ENCODE measurements at places on chromosomes 1 and 21.
A peak's percentile ranks its signal among the peaks of the same experiment; 100 is the strongest.

DNA sequence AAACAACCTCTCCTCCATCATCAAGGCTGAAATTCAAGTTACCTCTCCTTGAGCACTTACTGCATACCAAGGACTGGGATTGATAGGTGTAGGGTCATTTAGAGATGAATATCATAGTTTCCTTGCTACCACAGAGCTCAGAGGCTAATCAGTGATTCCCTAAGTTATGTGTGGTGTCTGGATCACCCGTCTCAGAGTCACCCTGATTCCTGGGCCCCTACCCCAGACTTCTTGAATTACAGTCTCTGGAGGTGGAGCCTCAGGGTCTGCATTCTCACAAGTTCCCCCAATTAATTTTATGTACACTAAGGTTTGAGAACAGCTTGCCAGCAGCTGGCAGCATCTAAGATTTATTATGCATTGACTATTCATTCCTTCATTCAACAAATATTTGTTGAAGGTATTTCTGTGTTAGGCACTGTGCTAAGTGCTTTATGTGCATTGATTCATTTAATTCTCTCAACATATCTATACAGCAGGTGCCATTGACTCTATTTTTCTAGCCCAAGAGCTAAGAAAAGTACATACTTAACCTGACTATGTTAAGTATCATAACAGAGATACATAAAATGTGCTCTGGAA is 182.9 kb upstream of the FGGY start:
- no peak for DNase-seq

GRCh38 chr1:221724931-221725605 is 16.8 kb downstream of the DUSP10 start:
- DNase-seq = no peak

- no peak for DNase-seq
Observed at GRCh38 chr1:14149431-14149830, 449.1 kb upstream of the KAZN start.

- DNase-seq = no peak
Observed at GRCh38 chr1:214002060-214002459, 14.3 kb downstream of the PROX1 start.

- no peak for DNase-seq
Observed at GRCh38 chr1:3545363-3546047, 65.8 kb downstream of the MEGF6 start.

- DNase-seq = no peak
Observed at GRCh38 chr1:78143152-78143551, 97.4 kb downstream of the GIPC2 start.

- DNase-seq = no peak
Observed at GRCh38 chr1:20604678-20605077, 15.8 kb downstream of the CDA start.

DNA sequence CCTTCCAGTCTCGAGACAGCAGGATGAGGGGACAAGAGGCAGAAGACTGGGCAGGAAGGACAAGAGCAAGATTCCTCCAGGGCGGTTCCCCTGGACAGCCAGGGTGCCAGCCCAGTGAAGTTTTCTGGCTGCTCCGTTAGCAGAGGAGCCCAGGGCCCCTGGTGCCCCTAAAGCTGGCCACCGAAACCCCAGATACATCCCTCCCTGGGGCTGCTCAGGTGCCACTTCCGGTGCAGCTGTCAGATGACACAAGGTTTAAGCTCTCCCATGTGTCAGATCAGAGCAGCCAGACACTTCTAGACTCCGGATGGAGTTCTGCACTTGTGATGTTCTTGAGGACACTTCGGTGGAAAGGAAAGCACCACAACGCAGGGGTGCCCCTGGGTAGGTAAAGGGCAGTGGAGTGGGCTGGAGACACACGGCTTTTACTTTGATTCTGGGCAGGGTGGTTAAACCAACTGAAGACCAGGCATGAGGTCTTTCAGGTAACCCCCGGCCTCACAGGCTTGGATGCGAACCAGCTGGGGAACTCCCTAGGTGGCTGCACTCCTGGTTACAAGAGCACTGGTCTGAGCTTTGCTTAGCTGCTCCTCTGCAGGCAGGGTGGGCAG is 85.7 kb downstream of the ITPKB start:
- DNase-seq = peak; percentile 71

- no peak for DNase-seq
Observed at GRCh38 chr1:246302711-246303317, 204.3 kb downstream of the SMYD3 start.

- no peak for DNase-seq
Observed at GRCh38 chr21:35340273-35340672, 291.2 kb upstream of the RUNX1 start.

GRCh38 chr1:7384679-7385078 is 386.4 kb upstream of the VAMP3 start:
- DNase-seq = no peak

- DNase-seq = no peak
Observed at GRCh38 chr1:237071641-237072420, 29.8 kb downstream of the RYR2 start.

GRCh38 chr1:65688848-65689247 is 103.8 kb upstream of the PDE4B start:
- no peak for DNase-seq

DNA sequence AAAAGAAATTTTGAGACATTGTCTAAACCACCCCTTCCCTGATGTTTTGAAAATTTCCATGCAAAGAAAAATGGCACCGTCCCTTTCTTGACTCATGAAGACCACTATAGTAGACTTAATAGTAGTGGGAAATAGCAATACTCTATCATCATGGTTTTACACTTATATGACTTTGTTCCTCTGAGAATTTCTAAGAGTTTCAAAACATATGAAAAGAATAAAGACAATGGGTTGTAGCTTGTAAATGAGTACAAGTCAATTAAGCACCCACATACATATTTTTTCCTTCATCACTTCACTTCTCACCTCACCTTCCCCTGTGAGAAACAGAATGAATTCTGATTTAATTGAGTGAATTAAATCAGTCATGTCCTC is 151.7 kb downstream of the LYPLAL1 start:
- no peak for DNase-seq

DNA sequence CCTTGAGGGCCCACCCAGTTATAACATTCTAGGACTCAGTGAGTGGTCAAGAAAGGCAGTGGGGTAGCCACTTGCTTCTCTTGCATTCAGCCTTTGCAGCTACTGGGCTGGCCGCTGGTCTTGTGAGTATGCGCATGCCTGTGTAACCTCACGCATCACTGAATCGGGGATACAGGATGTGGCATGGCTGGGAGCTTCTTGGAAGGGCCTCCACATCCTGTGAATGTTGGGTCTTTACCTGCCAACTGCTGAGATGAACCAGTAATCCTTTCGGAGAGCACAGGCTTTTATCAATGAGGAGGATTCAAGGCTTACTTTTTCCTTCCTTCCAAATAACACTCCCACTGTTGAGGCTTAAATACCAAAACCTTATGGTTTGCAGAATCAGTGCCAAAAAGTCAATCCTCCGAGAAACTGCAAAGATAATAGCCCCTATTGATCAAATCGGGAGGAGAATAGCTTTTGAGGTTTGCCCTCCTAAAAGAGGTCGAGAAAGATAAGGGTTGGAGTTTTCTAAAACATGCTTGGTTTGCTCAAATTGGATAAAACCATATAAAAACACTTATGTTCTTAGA is 198.9 kb upstream of the UBE2U start:
- DNase-seq = no peak

DNA sequence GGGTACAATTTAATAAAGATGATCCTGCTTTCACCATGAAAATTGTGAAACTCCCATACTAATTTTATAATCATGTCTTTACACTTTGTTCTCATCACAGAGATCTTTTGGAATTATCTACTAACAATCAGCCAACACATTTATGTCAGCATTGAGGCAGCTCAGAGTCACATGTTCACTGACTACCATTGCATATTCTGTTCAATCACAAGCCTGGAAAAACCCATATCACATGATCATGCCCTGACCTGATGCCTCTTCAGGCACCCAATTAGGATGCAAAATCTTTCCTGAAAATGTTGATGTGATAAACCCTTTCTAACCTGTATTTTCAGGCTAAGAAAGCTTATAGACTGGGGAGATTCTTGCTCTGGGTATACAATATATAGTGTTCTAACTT is 21.6 kb upstream of the RASAL2 start:
- no peak for DNase-seq

DNA sequence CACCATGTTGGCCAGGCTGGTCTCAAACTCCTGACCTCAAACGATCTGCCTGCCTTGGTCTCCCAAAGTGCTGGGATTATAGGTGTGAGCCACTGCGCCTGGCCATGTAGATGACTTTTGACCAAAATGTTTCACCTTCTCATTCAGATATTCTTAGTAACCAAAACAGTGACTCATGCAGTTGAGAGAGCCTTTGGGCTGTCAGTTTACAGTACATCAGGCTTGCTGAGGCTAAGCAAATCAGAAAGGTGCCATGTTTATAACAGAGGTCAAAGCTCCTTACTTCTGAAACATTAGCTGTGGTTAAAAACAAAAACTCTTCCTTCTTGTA is 21.0 kb downstream of the CNIH4 start:
- no peak for DNase-seq

DNA sequence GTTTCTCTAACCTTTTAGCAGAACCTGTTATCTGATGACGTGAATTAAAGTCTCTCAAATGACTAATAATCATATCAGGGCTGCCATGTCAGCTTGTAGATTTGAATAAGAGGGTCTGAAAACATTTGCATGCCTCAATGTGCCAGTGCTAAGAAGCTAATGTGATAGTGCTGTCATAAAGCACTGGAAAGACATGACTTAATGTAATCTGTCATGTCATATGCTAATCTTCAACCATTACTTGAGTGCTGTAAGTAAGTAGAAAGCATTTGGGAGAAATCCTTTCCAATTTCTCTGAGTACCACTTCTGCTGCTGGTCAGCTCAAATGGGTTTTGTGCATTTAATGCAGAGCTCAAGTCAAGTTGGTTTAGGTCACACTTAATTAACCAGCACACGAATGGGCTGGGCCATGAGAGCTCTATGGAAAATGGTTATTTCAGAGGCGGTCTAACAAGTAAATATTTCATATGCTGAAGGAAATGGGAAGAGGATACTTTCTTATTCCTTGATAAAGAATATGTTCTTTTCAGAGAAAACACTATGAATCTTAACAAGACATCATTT is 609.2 kb downstream of the LMO4 start:
- DNase-seq = no peak

- DNase-seq = no peak
Observed at GRCh38 chr1:201562659-201563405, 23.9 kb downstream of the NAV1 start.

DNA sequence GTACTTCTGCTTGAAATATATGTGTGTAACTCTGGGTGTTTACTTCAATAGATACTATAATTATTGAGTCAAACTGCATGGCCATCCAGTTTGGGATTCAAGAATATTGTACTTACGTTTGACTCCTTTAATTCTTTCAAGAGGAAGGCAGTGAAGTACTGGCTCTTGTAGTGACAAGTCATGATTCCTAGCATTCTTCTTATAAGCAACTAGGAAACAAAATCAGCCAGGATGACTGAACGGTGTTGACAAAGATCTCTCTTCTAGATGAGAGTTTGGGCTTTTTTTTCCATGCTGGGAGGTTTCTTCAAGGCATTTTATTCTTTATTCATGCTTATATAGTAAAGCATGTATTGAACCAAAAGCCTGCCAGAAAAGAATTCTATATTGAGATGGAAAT is 58.3 kb downstream of the CLEC20A start:
- no peak for DNase-seq

DNA sequence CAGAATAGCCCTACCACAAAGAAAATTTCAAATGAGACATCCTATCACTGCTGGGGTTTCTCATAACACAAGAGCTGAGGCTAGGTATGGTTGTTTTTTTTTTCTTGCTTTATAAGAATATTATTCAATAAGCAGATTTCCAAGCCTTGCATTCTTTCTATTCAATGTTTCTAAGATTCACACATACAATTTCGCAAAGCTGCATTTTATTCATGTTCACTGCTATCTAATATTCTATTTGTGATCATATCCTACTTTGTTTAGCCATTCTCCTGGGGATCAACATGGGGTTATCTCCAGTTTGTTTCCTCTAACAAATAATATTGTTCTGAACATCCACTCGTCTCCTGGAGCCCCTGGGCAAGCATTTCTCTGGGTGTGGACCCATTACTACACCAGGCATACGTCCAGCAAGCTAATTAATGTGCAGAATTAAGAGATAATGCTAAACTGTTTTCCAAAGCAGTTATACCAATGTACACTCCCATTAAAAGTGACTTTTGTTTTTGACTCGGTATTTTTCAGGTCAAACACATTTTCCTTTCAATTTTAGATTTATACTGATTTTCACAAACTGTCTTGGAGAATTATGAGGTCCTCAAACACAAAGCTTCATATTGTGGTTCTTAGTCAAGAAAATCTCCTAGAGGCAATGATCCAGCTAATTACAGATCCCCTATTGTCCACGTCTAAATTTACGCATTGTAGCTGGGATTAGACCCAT is 15.7 kb upstream of the HLCS start:
- no peak for DNase-seq

DNA sequence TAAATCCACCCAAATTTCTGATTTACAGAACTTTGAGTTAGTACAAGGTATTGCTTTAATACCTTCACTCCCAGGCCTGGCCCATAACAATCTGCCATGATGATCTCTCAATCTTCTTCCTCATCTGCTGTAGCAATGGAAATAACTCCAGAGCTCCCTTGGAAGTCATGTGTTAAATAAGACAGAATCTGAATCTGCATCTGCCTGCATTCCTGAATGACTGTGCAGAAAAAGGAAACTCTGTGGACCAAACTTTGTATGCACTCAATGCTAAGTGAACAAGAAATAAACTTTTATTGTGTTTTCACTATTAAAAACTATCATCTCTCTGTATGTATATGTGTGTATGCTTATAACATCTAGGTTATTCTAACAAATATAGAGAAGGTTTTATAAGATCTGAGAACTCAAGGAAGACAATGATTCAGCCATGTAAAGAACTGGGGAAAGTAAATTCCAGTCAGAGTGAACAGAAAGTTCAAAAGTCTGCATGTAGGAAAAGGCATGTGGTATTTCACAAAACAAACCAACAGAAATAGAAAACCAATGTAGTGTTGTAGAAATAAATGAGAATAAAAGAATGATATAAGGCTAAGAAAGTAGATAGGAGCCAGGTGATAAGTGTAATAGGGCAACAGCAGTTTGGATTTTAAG is 390.2 kb downstream of the USH2A start:
- no peak for DNase-seq

DNA sequence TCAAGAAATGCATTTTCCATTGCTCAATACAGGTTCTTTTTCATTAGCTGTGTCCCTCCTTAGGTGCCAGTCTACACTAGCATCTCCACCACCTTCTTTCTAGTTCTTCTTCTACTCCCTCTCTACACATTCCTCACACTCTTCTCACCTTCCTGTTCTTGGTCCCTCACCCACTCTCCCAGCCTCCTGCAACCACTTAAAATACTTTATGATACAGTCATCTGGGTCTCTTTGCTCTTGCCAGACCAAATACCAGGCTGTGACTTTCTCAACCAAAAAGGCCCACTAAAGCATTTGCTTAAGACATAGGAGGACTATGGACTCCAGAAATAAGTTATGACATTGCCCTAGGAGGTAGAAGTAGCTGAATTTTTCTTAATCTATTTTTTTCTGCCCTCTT is 35.1 kb downstream of the PIGM start:
- no peak for DNase-seq

- DNase-seq = no peak
Observed at GRCh38 chr1:203751051-203751450, 13.9 kb upstream of the LAX1 start.

GRCh38 chr1:5996641-5997270 is 4.5 kb upstream of the NPHP4 start:
- DNase-seq = no peak

All from T follicular helper cell (primary cell).